ENCODE measurements at places on chromosomes 13 and 19.

DNA sequence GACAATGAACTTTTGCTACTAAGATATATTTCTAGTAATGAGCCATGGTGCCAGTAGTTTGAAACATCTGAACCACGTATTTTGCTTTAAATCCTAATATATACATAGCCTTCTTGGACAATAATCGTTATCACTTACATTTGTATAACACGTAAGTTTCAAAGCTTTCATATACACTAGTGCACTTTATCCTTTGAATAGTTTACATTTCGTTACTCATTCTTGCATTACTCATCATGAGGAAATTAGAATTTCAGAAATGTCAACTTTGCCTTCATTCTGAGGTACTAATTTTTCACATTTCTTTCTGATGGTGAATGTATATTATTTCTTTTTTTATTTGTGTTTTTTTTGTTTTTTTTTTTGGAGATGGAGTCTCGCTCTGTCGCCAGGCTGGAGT lies 5.8 kb downstream of the KBTBD7 start:
- DNase-seq = no peak

DNA sequence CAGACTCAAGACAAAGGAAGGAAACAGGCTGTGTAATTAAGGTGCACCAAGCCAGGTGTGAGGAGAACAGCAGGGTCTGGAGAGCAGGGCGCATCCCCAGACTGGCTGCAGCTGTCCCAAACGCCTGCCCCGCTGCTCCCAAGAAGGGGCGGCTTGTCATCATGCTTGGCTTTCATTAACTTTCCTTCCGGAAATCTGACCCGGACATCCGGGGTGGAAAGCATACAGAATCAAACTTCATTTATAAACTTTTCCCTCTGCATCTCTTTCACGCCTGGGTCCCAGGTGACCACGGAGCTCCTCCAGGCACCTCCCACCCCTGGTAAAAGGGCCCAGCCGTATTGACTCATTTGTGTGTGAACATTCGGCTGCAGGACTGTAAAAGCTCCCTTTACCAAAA lies 31.7 kb downstream of the TSHZ3 start:
- no peak for DNase-seq

DNA sequence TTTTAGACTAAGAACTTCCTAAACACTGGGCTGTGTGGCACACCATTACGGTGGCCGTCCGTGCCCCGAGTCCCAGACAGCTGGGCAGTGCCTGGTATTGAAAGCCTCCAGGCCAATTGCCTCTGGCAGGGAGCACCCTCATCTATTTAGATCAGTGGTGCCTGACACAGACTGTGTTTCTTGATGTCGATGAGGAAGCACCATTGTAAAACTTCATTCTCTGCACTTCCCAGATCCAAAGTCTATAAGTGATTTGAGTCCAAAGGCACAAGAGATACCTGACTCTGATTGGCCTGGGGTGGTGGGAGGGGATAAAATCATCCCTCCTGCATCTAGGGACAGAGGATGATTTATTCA lies 8.5 kb upstream of the STK24 start:
- no peak for DNase-seq

GRCh38 chr13:73551736-73552135 lies 492.9 kb downstream of the KLF5 start:
- DNase-seq = no peak

DNA sequence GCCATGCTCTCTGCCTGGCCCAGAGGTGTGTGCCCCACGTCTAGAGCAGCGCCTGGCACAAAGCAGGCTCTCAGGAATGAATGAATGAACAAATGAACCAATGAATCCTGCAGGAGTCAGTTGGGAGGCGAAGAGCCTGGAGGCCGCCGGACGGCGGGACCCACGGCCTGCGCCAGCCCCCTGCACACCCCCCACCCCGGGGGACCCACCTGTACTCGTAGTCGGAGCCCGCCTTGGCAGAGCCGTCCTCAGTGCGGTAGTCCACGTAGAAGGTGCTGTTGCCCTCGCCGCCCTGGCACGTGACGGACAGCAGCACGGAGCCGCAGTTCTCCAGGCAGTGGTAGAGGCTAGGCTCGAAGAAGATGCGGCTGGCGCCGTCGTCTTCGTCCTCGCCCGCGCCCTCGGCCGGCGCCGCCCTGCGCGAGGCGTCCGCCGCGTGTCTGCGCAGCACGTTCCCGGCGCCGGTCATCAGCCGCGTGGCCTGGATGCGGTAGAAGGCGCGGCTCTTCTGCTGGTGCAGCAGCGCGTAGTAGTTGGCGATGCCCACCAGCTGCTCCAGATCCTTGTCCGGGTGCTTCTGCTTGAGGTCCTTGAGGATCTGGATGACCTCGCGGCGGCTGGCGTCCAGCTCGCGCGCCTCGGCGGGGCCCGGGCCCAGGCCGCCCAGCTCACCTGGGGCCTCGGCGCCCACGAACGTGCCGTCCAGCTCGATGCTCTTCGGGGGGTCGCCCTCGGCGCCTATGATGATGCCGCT lies 14.8 kb downstream of the SLC8A2 start:
- DNase-seq = no peak

DNA sequence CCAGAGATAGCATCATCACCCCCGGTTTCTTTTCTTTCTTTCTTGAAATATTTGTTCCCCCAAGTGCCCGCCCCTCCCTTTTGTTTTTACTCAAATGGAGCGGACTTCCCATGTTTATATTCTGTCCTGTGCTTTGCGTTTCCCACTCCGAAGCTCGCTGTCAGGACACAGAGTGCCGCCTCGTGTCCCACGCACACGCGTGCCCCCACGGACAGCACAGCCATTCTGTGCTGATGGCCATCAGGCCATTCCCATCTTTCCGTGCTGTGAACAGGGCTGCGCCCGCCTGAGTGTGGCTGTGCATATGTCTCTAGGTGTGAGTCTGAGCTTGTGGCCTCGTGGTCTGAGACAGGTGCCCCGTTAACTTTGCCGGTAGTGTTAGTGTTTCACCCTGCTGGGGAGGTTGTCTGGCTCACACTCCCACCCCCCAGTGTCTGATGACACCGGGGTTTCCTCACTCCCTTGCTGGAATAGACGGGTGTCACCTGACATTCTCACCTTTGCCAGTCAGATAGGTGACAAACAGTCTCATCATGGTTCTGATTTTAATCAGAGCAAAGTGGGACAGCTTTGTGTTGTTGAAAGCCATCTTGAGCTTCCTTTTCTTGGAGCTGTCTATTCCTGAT lies 6.9 kb downstream of the PAK4 start:
- no peak for DNase-seq

DNA sequence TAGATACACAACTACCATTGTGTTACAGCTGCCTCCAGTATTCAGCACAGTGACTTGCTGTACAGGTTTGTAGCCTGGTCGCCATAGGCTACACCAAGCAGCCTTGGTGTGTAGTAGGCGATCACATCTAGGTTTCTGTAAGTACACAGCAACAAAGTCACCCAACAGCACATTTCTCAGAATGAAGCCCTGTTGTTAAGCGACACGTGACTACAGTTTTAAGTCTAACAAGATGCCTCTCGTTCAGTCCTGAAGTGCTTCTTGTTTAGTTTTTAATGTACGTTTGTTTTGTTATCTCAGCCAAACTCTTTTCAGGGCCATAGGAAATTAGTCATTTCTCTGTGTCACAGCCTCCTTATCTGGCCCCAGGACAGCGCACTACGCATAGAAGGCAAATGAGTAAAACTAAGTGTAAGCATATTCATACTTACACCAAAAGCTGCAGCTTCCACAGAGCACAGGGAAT lies 50.0 kb upstream of the GPR183 start:
- no peak for DNase-seq

DNA sequence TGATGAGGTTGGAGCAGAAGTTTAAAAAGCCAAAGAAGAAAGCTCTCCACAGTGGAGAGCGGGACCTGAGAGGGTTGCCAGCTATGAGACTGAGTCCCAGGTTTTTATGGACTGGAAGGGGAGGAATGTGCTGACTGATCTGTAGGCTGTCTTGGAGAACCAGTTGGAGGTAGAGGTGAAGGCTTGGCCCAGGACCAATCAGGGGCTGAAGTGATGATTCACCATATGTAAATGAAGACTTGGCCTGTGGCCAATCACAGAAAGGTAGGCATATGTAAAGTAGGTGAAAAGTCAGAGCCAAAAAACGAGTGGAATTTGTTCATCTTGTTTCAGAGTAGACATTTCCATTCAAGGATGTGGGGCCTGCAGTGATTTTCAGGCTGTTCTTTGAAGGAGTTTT lies 17.5 kb upstream of the KBTBD6 start:
- DNase-seq = no peak

DNA sequence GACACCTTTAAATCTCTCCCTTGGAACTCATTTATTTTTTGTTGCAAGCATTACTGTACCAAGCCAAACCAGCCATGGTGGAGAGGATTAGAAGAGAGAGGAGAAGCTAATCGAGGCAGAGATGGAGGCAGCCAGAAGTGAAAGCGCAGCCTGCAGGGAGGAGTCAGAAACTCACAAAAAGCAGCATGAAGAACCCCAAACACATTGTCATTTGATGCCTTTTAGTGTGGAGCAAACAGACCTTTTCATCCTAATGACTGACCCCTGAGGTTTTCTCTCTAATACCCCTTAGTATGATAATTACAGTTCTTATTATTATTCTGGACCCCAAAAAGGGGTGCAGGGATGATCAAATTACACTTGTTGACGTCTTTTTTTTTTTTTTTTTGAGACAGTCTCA lies 62.5 kb downstream of the TNFRSF19 start:
- DNase-seq = no peak

DNA sequence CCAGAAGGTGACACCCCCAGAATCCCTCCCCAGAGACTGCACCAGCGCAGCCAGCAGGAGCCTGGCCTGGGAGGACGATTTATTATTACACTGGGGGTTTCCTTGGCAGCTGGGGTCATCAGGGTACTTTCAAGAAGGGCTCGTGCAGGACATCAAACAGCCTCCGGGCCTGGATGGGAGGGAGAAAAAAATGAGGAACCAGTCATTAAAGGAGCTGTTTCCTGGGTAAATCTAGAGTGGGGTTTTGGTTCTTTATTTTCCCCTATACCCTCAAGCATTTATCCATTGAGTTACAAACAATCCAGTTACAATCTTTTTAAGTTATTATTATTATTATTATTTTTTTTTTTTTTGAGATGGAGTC lies 3.1 kb downstream of the POLR1G start:
- no peak for DNase-seq

DNA sequence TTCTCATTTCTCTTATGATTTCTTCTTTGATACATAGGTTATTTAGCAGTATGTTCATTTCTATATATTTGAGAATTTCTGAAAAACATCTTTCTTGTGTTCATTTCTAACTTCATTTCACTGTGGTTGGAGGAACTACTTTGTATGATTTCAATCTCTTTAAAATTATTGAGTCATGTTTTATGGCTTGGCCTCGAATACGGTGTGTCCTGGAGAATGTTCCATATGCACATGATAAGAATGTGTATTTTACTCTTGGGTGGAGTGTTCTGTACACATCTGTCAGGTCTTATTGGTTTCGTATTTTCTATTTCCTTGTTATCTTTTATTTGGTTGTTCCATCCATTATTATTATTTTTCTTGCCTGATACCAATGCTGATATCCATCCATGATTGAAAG lies 22.9 kb downstream of the DNM2 start:
- DNase-seq = no peak

DNA sequence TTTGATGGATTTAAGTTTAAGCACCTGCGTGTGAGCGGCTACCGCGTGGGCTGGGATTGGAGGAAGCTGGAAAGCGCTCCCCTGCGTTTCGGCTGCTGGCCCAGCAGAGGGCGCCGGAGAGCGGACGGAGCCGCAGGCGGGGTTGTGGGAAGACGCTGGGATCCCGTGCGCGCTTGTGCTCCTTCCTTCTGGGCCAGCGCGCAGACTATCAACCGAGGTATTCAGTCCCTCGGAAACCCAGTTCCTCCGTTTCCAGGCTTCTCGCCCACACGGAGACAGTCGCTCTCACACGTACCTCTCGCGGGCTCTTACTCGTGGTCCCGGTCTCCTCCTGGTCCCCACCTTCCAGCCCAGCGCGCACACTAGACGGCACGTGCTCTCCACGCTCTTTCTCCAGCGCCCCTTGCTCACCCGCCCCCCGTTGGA lies 28.8 kb downstream of the EPN1 start:
- DNase-seq = peak; percentile 33

- DNase-seq = no peak
These were observed 866 bp upstream of the ZSWIM4 start for GRCh38 chr19:13794398-13794756.

GRCh38 chr13:29733147-29733611 lies 117.2 kb downstream of the UBL3 start:
- no peak for DNase-seq

- no peak for DNase-seq
These were observed 16.5 kb downstream of the IQCN start for GRCh38 chr19:18257503-18258470.

All from NAMALWA (cell line).